ENCODE measurements at places on chromosomes 2 and 18.

DNA sequence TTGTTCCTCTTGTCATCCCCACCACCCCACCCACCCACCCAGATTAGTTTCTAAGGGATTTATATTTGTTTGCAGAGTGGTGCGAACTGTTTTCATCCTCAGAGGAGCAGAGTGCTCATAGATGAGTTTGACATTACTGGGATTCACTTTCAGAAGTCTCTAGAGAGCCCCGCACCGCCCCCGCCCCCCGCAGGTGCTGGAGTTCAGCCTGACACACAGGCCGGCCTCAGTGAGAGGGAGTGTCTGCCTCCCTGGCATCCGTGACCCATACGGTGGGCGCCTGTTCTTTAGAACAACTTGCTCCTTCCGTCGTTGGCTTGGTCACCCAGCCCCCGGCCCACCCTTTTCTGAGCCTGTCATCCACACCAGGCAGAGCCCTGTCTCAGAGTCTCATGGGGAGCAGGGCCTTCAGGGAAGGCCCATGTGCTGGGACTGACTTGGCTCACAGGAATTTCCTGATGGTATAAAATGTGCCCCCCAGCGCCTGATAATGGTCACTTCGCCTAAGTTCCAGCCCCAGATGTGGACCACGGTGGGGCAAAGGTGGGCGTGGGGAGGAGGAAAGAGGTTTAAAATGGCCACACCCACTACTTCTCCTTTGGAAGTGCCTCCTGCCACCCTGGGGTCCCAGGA is 44.3 kb downstream of the HPCAL1 start:
- DNase-seq, result no peak

DNA sequence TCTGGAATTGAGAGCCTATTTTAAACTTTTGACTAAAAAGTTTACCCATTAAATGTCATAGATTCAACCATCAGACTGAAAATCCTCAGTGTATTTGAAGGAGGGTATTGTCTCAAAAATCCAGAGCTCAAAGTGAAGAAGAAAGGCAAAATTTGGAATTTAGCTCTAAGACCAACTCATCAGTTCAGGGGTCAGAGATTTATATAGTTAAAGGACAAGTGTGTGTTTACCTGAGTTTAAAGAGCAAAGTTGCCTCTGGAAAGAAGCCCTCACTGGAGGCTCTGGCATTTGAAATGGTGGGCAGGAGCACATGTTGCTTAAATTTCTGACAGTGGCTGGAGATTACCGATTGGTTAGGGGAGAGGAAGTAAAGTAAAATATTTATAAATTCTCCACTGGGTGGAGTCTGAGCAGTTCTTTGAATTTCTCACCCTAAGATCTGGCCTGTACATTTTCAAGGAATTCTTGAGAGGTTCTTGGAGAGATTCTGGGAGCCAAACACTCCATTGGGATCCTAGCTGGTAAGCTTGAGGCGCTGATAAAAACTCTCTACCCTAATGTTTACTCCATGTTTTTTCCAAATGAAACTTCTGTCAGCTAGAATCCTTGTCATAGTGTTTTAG is at the start of gene KYNU:
Gene KYNU (plus strand): TSS at position 449 of the 623 bp plus-strand sequence. CDS start 7,704 bp downstream, outside the sequence.
- DNase-seq, result no peak

- DNase-seq, result no peak
These were observed 230.9 kb upstream of the ZSWIM2 start for GRCh38 chr2:187079901-187080300.

GRCh38 chr18:46474487-46475389 is 182.3 kb downstream of the LOXHD1 start:
- no peak for DNase-seq

GRCh38 chr2:104371087-104371781 is 482.7 kb upstream of the POU3F3 start:
- DNase-seq, result no peak

- no peak for DNase-seq
These were observed at the start of gene ASXL3 for GRCh38 chr18:33577685-33578517. TSS of gene ASXL3 (plus strand) at chr18:33578219. CDS start at chr18:33578632, 413 bp downstream.

DNA sequence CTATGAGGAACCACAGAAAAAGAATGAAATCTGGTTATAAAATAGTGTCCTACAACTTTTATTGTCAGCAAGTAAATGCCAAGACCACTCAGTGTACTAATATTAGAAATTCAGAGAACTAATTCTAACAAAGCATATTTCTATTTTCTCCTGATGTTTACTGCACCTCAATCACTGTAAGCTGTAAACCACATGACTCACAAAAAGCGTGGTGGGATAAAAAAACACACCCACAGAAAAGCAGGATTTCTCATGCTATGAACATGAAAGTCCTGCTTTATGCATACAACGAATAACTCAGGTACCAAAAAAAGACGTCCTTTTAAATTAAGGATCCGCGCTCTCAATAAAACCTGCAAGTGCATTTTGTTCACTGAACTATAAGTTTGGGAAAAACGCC is 797 bp downstream of the TXNL4A start:
- DNase-seq, result no peak

GRCh38 chr2:144663207-144663606 is 143.3 kb upstream of the ZEB2 start:
- no peak for DNase-seq

- no peak for DNase-seq
These were observed 87.9 kb upstream of the GCFC2 start for GRCh38 chr2:75798569-75798968.

DNA sequence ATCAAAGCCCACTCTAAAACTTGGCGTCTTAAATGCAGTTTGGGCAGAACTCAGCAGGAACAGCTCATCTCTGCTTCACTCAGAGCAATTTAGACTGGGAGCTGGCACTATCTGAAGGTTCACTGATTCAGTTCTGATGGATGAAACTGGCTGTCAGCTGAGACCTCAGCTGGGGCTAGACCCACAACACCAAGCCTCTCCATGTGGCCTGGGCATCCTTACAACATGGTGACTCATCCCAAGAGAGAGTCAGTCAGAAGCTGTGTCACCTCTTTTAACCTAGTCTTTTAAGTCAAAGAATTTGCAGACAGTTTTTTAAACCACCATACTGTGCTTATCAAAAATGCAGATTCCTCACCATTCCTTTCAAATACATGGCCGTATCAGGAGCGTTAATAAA is 62.6 kb upstream of the ZNF397 start:
- no peak for DNase-seq

- no peak for DNase-seq
These were observed 14.8 kb upstream of the STEAP3 start for GRCh38 chr2:119208791-119209203.

DNA sequence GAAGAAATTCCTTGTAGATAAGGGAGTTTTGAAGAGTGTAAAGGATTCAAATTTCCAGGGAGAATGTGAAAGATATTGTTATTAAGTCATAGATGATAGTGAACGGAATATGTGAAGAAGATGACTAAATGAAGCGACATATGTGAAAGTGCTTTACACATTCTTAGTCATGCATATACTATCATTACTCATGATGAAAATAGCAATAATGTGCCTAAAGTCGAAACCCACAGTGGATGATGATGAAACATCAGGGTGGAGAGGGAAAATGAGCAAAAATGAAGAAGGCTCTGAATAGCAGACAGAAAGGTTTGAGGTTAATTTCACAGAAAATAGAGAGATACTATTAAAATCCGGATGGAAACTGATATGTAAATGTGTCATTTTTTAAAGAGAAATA is 1237.1 kb downstream of the LRP1B start:
- no peak for DNase-seq

DNA sequence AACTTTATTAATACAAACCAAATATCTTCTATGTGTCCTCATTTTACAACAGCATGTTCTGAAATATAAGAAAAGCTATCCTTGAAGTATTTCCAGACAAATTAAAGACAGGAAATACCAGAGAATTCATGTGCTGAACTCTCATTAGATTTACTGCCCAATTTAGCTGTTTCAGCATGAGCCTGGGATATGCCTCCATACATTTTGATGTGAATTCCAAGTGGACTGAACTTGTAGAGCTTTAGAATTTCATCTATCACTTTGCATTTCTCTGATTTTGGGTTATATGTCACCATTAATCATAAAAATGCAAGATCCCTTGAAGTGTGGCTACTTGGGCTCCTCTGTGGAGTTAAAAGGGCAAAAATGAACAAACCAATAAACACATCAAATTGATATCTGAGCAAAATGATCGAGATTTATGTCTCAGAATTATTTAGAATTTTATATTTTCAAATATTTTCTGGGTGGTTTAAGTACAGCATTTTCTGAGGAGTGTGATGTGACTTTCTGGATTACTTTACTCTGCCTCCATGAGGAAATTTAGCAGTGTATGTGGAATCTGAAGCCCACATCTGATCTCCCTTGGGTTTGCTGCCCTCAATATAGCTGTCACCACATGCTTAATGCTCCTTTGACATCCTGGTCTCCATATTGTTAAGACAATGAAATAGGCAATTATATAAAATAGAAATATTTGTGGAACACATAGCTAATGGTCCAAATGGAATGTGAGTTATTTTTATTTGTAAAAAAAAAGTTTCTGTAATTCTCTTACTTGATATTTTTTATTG is 206.6 kb upstream of the RBMS1 start:
- no peak for DNase-seq

- DNase-seq, result no peak
These were observed 654.5 kb upstream of the CDH2 start for GRCh38 chr18:28831476-28831875.

DNA sequence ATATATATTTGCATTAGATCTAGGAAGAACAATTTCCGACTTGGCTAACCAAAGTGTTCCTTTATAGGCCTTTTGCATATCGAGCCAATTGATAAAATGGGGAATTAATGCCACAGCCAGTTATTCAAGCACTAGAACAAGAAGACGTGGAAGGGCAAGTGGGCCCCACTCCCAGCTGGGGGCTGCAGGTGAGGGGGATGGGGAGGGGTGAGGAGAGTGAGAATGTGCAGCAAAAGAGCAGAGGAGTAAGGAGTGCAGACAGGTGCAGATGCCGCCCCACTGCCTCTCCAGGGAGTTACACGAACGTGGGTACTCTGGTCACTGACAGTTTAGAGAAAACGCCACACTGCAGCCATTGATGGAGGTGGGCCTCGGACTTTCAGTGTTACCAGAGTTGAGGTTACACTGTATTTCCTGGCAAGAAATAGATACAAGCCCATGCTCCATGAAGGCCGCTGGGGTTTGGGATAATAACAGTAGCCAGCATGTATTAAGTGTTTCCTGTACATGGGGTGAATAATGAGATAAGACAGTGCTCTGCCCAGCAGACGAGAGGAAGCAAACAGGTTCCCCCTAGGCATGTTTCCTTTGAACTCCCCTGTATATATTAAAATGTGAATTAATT is 40.9 kb downstream of the GORASP2 start:
- DNase-seq, result no peak

- DNase-seq, result no peak
These were observed 36.5 kb upstream of the PGAP1 start for GRCh38 chr2:196963043-196963442.

DNA sequence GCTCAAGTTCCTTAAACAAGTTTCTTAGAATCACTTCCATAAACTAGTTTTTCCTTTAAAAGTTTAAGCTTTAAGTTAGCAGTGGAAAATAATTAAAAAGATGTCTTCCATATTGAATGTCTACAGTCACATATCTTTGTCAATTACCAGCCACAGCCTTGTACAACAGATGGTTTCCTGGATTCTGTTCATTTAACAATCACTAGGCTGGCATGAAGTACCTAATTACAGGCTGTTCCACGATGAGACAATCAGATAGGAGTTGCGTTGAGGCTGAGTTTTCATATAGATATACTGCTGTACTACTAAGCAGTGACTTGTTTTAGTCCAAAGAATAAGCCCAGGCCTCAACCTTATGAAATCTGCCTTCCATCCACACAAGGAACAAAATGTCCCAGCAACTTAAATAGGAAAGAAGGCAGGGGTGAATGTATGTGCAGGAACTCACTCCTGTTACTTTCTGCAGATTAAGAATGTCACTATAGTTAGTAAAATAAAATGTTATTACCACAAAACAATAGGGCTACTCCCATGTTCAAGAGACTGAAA is 131.0 kb downstream of the ZAP70 start:
- DNase-seq, result no peak

DNA sequence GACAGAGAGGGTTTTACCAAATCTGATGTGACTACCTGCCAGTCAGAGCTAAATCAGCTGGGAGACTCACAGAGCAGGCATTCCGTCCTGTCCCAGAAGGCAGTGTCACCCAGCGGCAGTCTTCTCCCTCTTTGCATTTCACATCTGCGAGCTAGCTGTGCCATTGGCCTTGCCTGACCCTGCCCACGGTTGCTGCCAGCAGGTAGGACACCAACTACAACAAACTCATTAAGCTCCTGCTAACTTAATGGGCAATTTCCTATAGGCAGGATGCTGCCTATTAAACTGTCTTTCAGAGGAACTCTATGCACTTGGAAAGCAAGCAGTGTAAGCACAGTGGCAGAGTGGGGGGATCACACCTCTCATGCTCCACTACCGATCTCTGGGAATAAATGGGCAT is 116.4 kb upstream of the CAPN13 start:
- no peak for DNase-seq

GRCh38 chr18:31828613-31829012 is 67.9 kb upstream of the SLC25A52 start:
- no peak for DNase-seq

GRCh38 chr2:136015699-136016098 is 30.3 kb upstream of the DARS1 start:
- no peak for DNase-seq

GRCh38 chr2:52423655-52424054 is 1343.9 kb upstream of the CHAC2 start:
- no peak for DNase-seq

- DNase-seq, result no peak
These were observed 65.6 kb upstream of the COPS8 start for GRCh38 chr2:237020090-237020489.

GRCh38 chr2:221129657-221130056 is 442.4 kb downstream of the EPHA4 start:
- no peak for DNase-seq

GRCh38 chr2:174331595-174332216 is 3.0 kb upstream of the SP9 start:
- DNase-seq, result no peak

- no peak for DNase-seq
These were observed 321.4 kb upstream of the SLC8A1 start for GRCh38 chr2:40773291-40773690.

DNA sequence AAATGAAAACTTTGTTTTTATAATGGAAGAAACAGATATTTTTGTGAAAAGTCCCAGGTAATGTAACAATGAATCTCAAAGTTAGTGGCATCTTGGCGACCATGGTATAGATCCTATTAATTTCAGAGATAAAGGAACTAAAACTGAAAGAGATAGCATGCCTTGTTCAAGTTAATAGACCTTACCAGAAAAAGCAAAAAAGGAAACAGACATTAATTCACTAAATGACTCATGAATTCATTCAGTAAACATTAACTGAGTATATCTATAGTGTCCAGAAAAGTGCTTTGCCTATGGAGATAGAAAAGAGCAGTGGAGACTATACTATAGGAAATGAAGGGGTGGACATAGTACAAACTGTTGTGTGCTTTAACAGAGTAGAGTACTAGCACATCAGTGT is 763.3 kb downstream of the TRIB2 start:
- no peak for DNase-seq

DNA sequence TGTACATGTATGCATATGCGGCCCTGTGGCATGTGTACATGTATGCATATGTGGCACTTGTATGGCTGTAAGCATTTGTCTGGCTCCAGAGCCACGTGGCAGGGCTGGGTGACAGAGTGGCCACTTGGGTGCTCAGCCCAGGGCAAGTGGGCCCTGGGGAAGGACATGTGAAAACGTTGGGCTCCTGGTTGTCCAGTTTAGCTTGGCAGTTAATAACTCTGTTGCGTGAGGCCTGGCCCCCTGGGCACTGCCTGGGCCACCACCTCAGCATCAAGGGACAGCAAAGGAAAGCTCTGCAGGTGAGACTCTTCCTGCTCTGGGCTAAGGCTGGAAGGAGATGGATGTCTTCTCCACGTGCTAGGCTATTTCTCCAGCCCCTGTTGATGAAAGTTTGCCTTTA is 119.9 kb downstream of the CTIF start:
- no peak for DNase-seq

- no peak for DNase-seq
These were observed 8.0 kb downstream of the AGFG1 start for GRCh38 chr2:227479865-227480475.

Data from activated T-helper 1 cell treated with anti-CD3 and anti-CD28 coated beads, Interleukin-2, amount 50 U/mL, for 16 hours (primary cell).